KG1 (cell line): ENCODE measurements at places on chromosomes 11 and 22.

DNA sequence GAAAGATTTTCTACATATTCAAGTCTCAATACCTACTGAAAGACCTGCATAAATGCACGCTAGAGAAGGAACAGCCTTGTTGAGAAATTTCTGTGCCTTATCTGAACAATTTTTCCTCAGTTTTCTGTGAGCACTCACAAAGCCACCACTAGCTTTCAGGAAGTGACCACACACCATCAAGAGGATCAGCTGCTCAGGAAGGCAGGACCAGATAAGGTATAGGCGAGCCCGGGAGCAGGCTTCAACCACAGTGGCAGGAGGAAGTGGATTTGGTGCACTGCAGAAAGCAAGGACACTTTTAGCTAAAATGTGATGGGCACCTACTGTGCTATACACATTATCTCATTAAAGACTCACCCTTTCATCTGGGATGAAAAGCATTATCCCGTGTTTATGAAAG is 220.8 kb downstream of the RAB38 start:
- no peak for DNase-seq

- DNase-seq, result no peak
Observed at GRCh38 chr11:61106296-61106695, 4.0 kb downstream of the CD5 start.

- DNase-seq, result no peak
Observed at GRCh38 chr11:16784666-16785065, 46.2 kb downstream of the C11orf58 start.

GRCh38 chr22:33381531-33382406 is 323.6 kb upstream of the SYN3 start:
- no peak for DNase-seq

DNA sequence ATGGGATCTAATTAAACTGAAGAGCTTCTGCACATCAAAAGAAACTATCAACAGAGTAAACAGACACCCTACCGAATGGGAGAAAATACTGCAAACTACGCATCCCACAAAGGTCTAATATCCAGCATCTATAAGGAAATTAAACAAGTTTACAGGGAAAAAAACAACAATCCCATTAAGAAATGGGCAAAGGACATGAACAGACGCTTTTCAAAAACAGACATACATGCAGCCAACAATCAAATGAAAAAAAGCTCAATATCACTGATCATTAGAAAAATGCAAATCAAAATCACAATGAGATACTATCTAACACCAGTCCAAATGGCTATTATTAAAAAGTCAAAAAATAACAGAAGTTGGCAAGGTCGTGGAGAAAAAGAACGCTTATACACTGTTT is 117.5 kb downstream of the FCHSD2 start:
- DNase-seq, result no peak

GRCh38 chr11:87908086-87908485 is 267.2 kb downstream of the RAB38 start:
- DNase-seq, result no peak

GRCh38 chr11:67266449-67267187 is at the start of gene GRK2:
GRK2 (plus strand) TSS chr11:67266473; CDS start chr11:67266700, 227 bp downstream.
- DNase-seq, result no peak

GRCh38 chr11:7353100-7353499 is 101.4 kb downstream of the SYT9 start:
- peak; percentile 32 for DNase-seq

DNA sequence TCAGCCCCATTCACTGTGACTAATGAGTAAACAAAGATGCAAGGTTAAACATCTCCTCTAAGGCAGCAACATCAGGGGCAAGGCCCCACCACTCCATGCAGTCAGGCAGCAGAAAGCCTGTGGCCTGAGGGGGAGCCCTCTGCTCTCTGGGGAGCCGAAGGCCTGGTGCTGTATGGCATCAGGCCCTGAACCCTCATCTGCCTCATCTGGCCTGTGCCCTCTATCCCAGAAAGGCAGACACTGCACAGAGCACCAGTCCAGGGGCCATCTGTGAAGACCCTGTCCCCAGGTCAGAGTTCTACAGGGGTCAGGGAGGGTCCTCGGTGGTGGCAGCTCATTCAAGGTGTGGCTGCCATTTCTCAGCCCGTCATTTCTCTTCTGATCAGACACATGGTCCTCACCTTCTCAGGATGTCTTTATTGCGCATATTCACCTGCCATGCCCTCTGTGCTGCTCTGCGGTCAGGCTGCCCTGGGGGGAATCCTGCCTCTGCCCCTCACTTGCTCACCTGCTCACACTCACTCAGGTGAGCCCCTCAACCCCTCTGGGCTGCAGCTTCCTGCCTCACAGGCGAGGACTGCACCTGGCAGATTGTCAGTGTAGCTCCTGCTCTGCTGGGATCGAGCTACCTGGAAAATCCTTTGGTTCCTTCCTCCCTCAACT is 103.1 kb upstream of the PITPNB start:
- DNase-seq, result no peak

- no peak for DNase-seq
Observed at GRCh38 chr22:32018056-32018455, 25.0 kb upstream of the SLC5A1 start.
